ENCODE measurements at places on chromosomes 2 and 18.

DNA sequence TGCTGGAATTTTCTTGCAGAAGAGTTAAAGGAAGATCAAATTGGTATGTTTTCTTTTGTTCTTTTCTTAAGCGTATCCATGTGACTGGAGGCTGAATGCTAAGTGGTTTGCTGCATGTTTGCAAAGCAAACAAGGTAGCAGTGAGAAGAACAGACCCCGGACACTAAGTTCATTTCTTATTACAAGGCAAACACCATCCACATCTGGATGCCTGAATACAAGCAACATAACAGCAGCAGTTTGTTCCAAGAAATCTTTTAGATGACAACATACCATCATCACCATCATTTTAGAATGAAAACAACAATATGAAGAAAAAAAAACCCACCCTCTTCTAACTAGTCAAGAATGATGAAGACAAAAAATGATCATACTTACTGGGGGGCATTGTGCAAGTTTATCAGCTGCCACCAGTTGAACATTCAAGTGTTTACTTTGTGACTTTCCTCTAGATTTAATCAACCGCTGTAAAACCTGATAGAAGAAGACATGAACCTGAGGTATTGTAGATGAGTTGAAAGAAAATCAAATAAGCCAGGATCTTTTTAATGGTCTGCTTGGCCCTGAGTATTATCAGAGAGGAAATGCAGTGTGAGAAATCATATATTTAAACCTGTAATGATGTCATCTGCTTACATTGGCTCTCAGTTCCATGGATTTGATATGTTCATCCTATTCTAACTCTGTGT lies 25.0 kb upstream of the ARL5A start:
- DNase-seq: no peak

DNA sequence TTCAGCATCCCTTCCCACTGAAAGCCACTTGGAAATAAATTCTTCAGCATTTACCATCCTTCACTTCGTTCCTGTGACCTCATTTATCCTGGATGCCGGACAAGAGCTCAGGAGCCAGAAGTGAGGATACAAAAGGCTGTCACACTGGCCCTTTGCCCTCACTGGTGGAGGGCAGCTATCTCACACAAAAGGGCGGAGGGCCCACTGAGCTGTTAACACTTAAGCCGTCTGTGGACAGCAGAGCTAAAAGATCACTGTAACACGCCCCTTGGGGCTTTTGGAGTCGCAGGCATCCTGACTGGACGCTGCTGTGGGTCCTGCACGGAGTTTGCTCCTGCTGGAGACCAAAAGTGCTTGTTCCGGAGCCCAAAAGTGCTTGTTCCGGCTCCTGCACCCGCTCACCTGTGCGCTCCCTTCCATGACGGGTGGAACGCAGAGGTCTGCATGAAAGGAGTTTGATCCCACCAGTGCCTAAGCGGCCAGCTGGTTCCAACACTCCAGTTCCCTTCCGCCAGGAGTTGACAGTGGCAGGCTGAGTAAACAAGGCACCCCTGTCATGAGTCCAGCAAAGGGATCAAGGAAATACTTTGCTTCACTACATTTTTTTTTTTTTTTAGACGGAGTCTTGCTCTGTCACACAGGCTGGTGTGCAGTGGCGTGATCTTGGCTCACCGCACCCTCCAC lies 572.0 kb upstream of the LINC00305 start:
- no peak for DNase-seq

DNA sequence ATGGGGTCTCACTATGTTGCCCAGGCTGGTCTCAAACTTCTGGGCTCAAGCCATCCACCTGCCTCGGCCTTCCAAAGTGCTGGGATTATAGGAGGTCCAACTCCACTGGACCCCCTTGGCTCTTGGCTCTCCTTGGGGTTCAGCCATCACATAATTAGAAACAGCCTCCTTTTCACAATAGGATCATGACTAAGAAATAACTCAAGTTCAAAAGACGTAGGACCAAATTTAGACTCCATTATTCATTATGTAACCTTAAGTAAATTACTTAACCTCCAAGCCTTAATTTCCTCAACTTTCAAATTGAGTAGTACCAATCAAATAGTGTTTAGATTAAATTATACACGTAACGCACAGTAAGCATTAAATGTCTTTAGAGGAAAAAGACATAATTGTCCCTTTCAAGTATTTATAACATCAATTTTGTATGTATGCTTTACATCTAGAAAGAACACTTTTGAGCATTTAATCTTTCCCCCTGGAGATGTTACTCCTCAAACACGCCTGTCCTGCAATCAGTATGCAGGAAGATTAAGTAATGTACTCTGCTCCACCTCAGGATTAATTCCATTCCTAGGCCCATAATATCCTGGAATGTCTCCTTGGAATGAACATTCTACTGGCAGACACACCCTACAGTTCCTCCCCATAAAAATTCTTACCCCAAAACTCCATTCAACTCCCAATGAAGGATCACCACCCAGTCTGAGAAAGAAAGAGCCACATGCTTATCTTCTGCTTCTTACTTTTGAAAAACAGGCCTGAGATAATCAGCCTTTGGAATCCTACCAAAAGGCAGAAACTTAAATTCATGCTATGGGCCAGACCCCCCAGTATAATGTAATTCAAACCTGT lies 49.1 kb downstream of the COBLL1 start:
- no peak for DNase-seq

- no peak for DNase-seq
These were observed 206.5 kb upstream of the AGAP1 start for GRCh38 chr2:235287375-235287733.

DNA sequence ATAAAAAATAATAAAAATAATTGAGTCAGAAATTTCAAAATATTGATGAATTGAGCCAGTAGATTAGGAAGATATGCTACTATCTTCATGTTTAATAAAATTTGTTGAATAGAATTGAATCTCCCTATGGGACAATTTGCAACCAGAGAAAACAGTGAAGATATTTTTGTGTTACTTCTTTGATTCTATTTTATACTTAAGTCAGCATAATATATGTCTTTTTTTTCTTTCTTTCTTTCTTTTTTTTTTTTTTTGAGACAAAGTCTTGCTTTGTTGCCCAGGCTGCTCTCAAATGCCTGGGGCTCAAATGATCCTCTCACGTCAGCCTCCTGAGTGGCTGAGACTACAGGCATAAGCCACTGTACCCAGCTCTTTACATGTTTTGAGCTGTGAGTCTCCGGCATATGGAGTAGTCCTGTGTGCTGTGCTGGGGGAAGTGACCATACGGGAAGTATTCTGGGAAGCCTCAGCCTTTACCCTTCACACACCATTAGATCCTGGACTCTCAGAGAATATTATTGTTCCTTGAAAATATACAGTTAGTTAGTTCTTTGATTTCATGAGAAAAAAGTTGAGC lies 13.8 kb upstream of the IAH1 start:
- DNase-seq: no peak
